Activated T-cell treated with anti-CD3 and anti-CD28 coated beads for 24 hours (primary cell): ENCODE measurements at places on chromosomes 4 and X.

GRCh38 chr4:56681853-56682525 lies 893 bp upstream of the HOPX start:
- DNase-seq, result no peak

DNA sequence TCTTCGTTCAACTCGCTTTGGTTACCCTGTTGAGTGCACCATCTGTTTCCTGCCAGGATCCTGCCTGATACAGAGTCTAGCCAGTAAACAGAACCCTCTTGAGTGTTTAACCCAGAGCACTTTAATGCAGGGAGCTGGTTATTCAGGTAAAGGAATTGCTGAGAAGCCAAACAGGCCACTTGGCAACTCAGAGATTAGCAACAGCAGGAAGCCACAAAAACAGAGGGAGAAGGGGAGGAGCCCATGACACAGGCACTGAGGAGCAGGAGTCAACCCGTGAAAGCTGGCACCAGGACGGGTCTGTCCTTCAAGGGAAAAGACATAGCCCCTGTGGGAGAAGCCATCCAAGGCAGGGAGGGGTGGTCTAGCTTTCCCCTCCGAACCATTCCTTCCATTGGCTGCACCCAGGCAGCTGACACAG lies 641.4 kb downstream of the ZNF674 start:
- DNase-seq, result no peak

- DNase-seq, result no peak
Observed at GRCh38 chr4:40033613-40034012, 23.0 kb upstream of the N4BP2 start.

GRCh38 chr4:138728566-138728965 lies 287.0 kb upstream of the NOCT start:
- no peak for DNase-seq

DNA sequence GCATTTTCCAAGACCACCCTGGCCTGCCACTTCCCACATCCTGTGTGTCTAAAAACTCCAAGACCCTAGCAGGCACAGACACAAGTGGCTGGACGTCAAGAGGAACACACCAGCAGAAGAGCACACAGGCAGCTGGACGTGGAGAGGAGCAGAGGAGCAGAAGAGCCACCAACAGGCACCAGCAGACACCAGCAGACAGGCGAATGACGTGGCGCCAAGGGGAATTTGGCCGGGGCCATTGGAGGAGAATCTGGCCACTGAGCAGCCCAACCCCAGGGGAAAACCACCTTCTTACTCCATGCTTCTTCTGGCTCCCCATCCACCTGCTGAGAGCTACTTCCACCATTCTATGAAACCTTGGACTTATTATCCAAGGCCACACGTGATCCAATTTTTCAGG lies 243.1 kb upstream of the CTSO start:
- DNase-seq, result no peak

GRCh38 chrX:9706421-9706820 lies 59.2 kb downstream of the GPR143 start:
- no peak for DNase-seq

DNA sequence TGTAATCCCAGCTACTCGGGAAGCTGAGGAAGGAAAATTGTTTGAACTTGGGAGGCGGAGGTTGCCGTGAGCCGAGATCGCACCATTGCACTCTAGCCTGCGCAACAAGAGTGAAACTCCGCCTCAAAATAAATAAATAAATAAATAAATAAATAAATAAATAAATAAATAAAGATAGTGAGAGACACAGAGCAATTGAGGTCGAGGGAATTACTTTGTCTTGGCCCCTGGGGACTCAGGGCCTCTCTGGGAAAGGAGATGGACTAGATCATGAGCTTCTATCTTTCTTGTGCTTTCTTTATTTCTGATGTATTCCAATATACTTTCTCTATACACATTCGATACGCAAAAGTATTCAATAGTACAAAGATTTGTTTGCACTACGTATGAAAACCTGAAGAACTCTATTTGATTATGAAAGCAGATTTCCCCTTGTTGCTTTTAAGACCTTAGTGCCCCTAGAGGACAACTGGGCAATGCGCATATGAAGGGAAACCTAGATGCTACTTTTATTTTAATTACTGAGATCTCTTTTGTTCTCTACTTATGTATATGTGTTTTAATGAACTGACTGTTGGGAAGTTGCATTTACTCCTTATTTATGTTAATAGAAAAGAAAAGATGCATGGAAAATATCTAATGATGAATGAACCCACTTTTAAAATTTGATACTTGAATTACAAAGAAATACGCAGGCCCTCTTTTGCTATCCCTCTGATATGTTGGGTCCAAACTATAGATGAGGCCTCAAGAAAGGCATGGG lies 12.8 kb upstream of the ELOVL6 start:
- no peak for DNase-seq

DNA sequence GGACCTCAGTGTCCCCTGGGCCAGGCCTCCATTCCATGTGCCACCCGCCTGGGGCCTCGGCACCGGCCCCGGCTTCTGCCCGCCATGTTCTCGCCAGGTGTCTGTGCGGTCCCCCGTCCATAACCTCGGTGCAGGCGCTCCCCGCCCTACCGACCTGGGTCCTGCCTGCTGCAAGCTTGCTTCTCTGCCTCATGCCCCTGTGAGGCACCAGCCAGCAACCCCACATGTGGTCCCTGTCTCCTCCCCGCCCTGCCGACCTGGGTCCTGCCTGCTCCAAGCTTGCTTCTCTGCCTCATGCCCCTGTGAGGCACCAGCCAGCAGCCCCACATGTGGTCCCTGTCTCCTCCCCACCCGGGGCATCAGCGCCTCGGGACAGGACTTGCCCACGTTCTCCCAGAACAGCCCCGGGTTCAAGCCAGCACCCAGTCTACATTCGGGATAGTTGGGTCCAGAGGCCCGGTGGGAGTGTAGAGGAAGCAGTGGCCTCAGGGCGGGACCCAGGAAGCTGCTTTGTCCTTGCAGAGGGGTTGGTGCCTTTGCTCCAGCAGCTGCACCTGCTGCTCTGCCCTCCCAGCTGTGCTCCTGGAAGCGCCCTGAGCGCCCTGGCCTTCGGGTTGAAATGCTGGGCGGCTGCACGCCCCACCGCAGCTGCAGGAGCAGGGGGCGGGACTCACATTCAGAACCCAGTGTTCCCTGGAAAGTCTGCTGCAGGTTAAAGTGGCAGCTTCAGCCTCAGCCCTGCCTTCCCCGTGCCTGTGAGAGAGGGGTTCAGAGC lies 20.1 kb upstream of the UVSSA start:
- DNase-seq, result no peak

- DNase-seq, result no peak
Observed at GRCh38 chr4:99300934-99301333, 10.1 kb upstream of the ADH1A start.

DNA sequence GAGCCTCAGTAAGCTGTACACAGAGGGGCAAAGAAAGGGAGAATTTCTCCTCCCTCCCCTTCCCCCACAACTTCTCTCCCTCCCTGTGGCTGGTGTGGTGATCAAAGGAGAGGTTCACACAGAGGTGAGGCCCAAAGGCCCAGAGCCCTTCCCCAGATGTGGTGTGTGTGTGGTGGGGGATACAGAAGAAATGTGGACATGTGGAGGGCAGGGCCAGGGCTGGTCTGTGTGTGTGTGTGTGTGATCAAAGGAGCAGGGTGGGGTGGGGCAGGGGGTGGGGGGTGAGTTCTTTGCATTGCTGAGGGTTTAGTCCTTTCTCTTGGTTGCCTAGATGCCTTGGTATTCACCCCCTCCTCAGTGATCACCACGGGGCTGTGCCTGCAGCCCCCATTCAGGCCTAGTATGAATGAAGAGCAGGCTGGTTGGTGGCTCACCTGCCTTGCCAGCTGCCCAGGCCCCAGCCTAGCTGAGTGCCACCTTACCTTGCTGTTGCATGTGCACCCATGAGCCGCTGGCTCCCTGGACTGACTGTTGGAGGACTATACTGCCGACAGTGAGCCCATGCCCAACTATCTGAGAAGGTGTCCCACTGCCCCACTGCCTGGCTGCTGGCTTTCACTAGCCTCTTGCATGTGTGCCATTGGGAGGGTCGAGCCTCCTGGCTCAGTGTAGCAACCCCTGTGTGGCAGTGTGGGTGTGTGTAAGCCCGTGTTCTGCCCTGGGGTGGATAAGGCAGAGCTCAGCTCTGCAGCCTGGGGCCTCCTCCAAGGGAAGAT lies 101.9 kb downstream of the EFNB1 start:
- no peak for DNase-seq

- DNase-seq, result no peak
Observed at GRCh38 chr4:73976716-73977115, 5.1 kb downstream of the PF4 start.

DNA sequence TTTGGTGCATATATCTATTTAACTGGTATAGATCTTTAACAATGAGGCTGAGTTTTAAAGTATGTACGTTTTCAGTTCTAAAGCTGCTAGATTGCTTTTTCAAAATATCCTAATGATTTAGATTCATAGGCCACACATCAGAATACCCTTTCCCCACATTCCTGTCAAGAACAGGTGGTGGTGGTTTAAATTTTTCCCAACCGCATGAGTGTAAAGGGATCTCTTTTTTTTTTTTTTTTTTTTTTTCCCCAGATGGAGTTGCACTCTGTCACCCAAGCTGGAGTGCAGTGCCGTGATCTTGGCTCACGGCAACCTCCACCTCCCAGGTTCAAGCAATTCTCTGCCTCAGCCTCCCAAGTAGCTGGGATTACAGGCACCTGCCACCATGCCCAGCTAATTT lies 28.0 kb downstream of the NUP54 start:
- no peak for DNase-seq

GRCh38 chr4:80264825-80265224 lies 1.6 kb upstream of the FGF5 start:
- DNase-seq, result no peak

GRCh38 chr4:169662206-169662605 lies 41.8 kb downstream of the CLCN3 start:
- no peak for DNase-seq

- DNase-seq, result no peak
Observed at GRCh38 chr4:121278811-121279368, 101.9 kb downstream of the QRFPR start.

DNA sequence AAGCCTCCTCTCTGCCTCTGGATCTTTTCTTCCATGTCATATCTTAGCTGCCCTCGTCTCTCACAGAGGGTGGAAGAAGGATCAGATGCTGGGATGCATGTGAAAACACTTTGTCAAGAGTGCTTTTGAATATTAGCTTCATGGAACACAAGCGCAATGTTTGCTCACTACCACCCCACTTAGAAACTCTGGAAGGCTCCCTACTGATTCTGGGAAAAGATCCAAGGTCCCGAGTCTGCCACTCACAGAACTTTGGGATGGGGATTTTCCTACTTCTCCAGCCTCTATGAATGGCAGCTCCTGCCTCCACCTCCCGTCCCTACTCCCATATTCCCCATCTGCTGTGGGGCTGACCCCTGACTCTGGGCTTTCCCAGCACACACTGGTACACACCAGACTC lies 40.2 kb upstream of the CRMP1 start:
- no peak for DNase-seq

- DNase-seq, result no peak
Observed at GRCh38 chr4:154124539-154125255, 335.8 kb upstream of the SFRP2 start.

GRCh38 chr4:55903577-55903976 lies 45.2 kb upstream of the CEP135 start:
- no peak for DNase-seq

DNA sequence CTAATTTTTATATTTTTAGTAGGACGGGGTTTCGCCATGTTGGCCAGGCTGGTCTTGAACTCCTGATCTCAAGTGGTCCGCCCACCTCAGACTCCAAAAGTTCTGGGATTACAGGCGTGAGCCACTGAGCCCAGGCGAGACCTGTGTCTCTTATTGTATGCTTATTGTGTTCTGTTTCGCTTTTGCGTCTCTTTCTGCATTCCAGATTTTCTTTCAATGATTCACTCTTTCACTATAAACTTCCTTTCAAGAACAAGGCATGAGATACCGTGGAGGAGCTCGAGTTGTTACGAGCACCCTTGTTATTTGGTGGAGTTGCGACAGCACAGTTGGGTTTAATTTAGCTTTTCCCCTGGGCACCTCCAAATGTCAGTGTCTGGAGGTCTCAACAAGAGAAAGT lies 366.7 kb upstream of the FAT1 start:
- DNase-seq, result no peak

GRCh38 chr4:177855507-177856197 lies 413.4 kb upstream of the AGA start:
- no peak for DNase-seq

- no peak for DNase-seq
Observed at GRCh38 chr4:10750714-10751113, 66.1 kb upstream of the CLNK start.

DNA sequence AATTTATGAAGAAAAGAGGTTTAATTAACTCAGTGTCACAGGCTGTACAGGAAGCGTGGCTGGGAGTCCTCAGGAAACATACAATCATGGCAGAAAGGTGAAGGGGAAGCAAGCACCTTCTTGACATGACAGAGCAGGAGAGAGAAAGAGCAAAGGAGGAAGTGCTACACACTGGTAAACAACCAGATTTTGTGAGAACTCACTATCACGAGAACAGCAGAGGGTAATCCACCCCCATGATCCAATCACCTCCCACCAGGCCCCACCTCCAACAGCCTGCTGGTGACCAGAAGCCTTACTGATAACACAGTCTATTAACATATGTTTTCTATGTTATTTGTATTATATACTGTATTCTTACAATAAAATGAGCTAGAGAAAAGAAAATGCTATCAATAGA lies 254.8 kb downstream of the PCDH10 start:
- DNase-seq, result no peak

DNA sequence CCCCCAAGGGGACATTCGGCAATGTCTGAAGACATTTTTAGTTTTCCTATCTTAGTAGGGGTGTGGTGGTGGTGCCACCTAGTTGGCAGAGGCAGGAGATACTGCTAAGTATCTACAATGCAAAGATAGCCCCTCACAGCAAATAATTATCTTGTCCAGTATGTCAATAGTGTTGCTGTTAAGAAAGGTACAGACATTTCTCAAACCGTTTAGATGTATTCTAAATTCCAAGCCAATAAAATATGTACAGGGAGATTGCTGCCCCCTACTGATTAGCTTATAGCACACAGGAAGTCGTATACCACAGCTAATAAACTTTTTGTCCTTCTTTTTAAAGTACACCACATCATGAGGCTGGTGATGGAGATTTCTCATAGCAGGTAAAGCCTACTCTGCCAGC lies 260.5 kb downstream of the TMA16 start:
- DNase-seq, result no peak

DNA sequence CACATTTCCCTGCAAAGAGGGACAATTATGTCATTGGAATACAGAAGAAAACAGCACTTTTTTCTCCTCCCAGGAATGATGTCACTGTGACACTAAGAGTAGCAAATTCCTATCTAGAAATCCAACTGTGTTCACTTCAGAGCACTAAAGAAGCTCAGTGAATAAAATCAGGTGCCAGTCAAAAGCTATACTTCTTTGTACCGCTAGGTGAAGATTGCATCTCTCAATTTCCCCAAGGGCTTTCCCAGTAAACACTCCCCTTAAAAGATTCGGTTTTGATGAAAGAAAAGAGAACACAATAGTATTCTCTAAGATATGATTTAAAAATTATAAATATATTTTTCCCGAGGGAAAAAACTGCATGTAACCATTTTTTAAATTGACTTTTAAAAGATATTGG lies 104.7 kb upstream of the MID1 start:
- no peak for DNase-seq

GRCh38 chr4:127284236-127284635 lies 348.5 kb upstream of the INTU start:
- DNase-seq, result no peak
